ENCODE measurements at places on chromosomes 16 and 17.

DNA sequence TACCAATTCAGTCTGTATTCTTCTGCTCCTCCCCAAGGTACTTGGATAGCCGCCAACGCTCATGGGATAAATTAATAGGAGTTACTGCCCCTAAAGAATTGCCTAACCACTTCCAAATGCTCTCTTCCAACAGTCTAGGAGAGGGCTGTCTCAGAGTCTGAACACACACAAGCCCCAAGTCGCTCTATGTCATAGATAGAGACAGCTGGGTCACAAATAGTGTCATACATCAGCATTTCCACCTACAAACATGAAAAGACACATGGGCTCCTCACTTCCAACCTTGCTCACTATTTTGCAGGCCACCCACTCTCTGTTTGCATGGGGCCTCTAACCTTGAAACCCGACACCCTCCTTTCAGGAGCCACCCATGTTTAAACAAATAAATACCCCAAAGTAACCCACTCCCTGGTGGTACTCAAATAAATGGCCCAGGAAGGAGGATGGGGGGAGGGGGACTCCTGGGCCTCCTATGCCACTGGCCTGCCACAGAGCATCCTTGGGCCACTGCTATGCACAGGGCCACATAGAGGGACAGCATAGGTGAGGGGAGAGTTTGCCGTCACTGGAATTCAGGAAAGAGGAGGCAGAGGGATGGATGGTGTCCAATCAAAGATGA, 265.9 kb downstream of the SOX9 start:
- DNase-seq: no peak

GRCh38 chr16:51538707-51539498, 387.8 kb upstream of the SALL1 start:
- DNase-seq: no peak

- DNase-seq: no peak
These were observed 17.2 kb downstream of the TLE7 start for GRCh38 chr16:71424626-71425025.

DNA sequence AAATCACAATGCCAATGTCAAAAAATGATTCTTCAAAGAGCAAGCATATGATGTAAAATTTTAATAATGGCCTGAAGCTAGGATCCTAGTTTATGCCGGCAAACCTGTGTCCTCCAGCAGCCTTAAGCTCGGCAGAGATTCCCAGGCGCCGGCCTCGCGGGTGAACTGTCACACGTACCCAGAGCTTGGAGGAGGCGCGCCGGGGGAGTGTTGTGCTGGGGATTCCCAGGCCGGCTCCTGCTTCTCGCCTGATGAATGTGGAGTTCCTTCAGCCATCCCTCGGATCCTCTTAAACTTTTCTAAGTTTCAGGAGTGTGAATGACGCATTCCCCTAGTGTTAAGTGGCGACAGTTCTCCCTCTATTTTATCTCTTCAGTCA, 19.1 kb upstream of the NTN1 start:
- DNase-seq: no peak

- no peak for DNase-seq
These were observed 53.2 kb upstream of the ZNF750 start for GRCh38 chr17:82892899-82893565.

GRCh38 chr16:75301804-75302203, 50.4 kb upstream of the BCAR1 start:
- DNase-seq: no peak

DNA sequence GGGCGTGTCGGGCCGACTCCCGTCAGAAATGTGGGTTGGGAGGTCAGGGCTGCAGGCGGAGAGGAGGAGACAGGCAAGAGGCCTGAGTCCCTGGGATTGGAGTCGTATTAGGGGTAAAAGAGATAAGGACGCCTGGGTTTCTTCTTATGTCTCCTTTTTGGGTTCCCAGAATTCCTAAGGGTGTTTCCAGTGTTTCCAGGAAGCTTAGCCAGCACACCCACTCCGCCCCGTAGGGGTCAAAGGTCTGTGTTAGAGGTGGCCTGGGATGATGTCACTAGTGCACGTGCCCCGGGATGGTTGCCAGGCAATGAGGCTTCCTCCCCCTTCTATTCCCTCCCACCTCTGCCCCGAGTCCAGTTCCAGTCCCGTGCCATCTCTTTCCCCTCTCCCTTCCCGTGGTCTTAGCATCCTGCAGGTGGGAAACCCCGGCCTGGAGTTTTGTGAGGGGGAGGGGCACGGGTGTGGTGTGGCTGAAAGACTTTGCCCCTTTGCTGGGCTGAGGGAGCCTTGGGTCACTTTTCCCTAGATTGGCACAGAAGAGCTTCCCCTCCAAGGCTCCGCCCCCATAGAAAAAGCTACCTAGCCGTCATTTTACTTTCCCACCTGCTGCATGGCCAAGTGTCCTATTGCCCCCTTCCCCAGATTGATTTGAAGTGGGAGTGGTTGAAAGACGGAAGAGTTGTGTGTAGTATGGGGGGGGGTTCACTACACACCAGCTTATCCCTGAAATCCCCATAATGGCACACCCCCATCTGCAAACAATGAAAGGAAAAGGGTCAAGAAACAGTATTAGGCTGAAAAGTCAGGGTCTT, 2.8 kb downstream of the KDM6B start:
- DNase-seq: peak; percentile 89

- no peak for DNase-seq
These were observed 142.0 kb upstream of the CCL2 start for GRCh38 chr17:34113089-34113488.

GRCh38 chr17:1438593-1439083, 17.4 kb downstream of the CRK start:
- DNase-seq: no peak

Measured in NCI-H524 (cell line).